AG20443 (cell line): ENCODE measurements at places on chromosomes 2 and 18.

DNA sequence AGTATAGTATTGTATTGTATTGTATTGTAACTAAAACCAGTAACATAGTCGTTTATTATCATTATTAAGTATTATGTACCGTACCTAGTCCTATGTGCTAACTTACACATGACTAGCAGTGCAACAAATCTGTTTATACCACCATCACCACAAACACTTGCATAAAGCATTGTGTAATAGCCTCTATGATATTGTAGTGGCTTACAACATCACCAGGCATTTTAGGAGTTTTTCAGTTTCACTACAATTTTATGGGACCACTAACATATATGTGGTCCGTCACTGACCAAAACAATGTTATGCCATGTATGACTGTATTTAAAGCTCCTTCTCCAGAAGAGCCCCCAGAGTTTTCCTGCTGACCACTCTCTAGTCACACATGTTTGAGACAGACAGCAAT, 306.2 kb downstream of the SETBP1 start:
- DNase-seq: no peak

GRCh38 chr2:217666338-217666737, 336.5 kb downstream of the TNS1 start:
- DNase-seq: peak; percentile 72

DNA sequence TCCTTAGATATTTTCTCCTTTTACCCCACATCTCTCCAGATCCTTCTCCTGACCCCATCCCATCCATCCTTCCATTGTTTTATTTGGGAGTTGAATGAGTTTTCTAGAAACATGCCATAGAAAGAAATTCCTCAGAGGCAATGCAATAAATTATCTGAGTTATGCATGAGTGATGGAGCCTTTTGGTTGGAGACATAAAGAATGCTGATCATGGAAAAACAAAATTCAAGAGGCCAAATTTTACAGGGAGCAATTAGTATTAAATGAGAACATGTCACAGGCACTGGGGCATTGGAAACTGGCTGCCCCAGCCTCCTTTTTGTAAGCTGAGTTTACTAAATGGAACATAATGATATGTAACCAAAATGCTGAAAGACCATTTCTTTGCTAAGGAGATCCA, 74.2 kb upstream of the LCLAT1 start:
- DNase-seq: no peak

- no peak for DNase-seq
Observed at GRCh38 chr2:8479298-8479697, 202.6 kb upstream of the ID2 start.

DNA sequence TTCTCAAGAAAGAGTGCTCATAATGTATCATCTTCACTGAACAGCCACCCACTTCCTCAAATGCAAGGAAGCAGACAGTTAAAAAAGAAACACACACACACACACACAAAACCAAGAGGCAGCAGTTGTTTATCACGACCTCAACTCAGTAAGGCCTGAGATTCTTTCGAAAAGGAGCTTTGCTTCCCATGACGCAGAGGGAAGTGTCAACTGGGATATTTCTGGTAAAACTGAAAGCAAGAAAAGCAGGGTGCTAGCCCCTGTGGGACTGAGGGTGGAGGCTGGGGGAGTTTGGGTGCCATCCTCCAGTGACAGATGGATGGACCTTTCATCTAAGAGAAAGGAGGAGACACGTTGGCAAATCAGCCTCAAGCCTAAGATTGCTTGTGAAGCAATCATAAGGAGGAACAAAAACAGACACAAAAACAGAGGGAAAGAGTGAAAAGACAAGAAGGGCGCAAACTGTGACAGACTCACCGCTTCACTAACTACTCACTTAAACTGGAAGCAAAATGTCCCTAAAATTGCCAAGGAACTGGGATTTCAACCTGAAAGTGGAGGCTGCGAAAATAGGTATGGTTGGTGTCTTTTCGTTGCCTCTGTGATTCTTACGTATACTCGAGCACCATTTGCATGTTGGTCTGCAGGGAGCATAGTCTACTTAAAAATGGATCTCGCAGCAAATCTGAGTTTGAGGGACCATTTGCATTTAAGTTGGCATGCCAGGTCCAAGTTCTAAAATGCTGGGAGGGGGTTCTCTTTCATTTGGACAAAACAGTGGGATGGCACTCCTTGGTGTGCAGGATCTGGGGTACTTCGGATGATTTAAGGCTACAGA, at the start of gene ARHGAP25:
ARHGAP25 (plus strand) TSS at position 124 of the 838 bp plus-strand sequence; CDS start at position 513, 389 bp downstream.
- DNase-seq: no peak

GRCh38 chr2:223538920-223539440, 63.2 kb downstream of the SCG2 start:
- DNase-seq: no peak

GRCh38 chr2:205188239-205189138, 493.8 kb upstream of the NRP2 start:
- peak; percentile 56 for DNase-seq

GRCh38 chr2:179965291-179966258, 41.5 kb downstream of the CWC22 start:
- no peak for DNase-seq
